ENCODE measurements at places on chromosomes 2 and 18. TPM values are rescaled to one million over a fixed set of nuclear protein-coding genes. Genes with fewer than 3 reads are reported as not detected.
A peak's percentile ranks its signal among the peaks of the same experiment; 100 is the strongest.

GRCh38 chr2:44940732-44941464 lies 604 bp upstream of the SIX3 start:
- DNase-seq: no peak

GRCh38 chr2:149164296-149164695 lies 125.8 kb downstream of the LYPD6B start:
- DNase-seq: no peak

GRCh38 chr2:106843910-106844250 lies 42.1 kb downstream of the ST6GAL2 start:
- DNase-seq: no peak

GRCh38 chr2:120746144-120746543 lies 10.5 kb downstream of the GLI2 start:
- no peak for DNase-seq

- no peak for DNase-seq
Observed at GRCh38 chr2:187008111-187008510, 159.1 kb upstream of the ZSWIM2 start.

The ACMSD gene
- polyA plus RNA-seq: 32.1 TPM

- no peak for DNase-seq
Observed at GRCh38 chr2:215171151-215171550, 32.7 kb upstream of the ABCA12 start.

The MYO5B gene
- polyA plus RNA-seq: 26.4 TPM

DNA sequence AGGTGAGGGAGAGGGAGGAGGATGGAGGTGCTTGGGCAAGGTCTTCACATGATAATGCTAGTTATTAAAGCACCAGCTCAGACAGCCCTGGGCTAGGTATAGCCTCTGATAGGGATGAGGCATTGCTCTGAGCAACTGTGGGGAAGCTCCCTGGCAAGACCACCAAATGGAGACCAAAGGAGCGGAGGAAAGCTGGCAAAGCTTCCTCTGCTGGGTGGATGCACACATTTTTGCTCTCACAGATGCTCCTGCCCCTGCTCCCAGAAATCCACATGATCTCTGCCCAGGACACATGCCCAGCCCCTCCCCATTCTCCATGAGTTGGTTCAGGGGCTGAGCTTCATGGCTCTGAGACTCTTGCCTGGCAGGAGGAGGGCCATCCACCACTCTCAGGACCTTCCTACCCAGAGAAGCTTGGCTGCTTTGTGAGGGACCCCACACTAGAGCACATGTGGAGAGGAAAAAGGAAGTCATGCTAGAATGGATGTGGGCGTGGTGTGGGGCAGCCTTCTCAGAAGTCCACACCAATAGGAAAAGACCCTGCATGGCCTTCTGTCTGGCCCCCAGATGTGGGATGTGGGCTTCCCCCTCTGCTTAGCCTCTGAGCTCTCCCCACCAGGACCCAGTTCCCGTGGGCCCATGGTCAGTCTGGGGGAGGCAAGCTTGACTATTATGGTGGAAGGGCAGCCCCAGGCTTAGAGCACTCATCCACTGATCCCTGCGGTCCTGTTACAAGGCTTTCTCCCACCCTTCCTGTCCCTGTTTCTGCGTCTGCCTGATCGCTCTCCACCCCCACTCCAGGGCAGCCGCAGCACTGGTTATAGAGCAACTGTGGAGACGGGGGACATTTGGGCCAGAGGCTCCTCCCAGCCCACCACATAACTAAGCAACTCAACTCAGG lies 10.5 kb upstream of the CYP26B1 start:
- no peak for DNase-seq

The DGKD gene
- 27.3 TPM for polyA plus RNA-seq

- DNase-seq: no peak
Observed at GRCh38 chr2:222623756-222624309, 32.1 kb downstream of the FARSB start.

DNA sequence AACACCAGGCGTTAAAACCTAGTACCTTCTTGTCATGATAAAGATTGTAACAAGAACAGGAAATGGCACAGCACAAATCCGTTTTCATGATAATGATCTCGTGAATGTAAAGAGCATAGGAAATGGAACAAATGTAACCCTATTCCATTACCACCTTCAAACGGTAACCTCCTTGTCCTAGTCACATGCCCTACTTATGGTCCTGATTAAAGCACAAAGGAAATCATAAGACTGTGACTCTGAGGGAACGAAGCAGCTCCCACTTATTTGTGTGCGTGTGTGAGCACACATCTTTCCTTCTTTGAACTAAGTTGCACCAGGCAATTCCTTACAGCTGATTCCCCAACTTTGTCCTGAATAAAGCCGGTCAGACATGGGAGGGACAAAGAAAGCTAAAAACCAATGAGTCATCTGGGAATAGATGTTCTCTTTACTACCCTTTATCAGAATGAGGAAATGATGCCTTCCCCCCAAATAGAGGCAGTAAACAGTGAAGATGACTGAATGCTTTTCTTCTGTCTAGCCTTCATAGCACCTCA lies 192.6 kb downstream of the IKZF2 start:
- DNase-seq: no peak

The ITM2C gene
- 1,051 TPM for polyA plus RNA-seq

- peak; percentile 38 for DNase-seq
Observed at GRCh38 chr2:46299365-46300263, 2.4 kb downstream of the EPAS1 start.

DNA sequence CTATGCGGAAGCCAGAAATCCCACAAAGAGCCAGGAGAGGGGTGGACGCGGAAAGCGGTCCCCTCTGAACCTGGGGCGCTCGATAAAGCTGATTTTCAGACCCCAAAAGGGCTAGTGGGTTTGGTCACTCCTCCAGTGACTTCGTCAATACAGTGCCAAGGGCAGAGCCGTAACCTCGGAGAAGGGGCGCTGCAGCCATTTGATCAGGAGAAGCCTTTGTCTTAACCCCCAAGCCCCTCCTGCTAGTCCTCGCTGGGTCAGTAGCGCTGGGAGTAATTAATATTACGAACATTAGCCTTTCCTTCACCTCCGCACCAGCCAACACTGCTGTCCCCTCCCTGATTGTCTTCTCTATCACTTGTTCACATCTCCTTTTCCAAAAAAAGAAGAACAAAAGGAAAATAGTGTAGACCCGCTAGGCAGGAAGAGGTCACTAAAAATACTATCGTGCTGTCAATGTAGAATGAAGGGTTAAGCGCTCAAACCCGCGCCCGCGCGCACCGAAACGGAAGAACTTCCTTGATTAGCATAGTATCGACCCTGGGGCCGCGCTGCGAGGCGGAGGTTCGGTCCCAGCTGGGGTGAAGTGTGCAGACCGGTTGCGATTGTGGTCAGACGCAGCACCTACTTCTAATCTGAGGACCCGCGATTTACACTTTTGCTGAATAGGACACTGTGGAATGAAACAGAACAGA lies 63.2 kb upstream of the MAPRE2 start:
- peak; percentile 13 for DNase-seq

DNA sequence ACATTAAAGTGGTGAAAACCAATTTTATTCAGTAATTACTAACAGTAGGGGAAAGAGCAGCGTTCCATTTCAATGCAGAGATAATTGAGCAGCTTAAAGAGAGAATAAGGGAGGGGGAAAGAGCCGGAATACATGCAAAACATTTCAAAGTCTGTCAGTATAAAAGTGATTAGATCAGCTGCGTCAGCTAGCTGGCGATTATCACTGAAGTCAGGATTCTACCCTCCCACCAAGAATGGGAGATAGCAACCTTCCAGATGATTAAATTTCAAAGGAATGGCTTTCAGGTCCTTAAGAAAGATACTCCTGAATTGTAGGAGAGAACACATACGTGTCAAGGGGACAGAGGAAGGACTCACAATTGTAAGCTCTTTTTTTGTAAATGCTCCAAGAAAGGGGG lies 2.7 kb upstream of the ZC3H6 start:
- no peak for DNase-seq

DNA sequence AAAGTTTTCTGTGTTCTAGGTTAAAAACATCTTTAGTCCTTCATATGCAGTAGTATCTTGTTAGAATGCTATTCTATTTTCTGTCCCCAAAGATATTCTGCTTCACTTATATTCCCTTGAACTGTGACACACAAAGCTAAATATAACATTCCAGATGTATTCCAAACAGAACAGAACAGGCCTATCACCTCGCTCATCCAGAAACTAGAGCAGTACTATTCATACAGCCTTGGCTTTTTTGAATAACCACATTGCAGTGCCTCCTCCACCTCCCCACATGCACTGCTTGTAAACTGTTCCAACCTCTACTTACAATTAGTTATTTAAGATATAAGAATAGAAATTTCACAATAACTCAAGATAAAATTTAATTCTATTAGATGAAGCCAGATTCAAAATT lies 196.8 kb downstream of the EXOC6B start:
- DNase-seq: no peak

The SCN2A gene
- 2.8 TPM for polyA plus RNA-seq

DNA sequence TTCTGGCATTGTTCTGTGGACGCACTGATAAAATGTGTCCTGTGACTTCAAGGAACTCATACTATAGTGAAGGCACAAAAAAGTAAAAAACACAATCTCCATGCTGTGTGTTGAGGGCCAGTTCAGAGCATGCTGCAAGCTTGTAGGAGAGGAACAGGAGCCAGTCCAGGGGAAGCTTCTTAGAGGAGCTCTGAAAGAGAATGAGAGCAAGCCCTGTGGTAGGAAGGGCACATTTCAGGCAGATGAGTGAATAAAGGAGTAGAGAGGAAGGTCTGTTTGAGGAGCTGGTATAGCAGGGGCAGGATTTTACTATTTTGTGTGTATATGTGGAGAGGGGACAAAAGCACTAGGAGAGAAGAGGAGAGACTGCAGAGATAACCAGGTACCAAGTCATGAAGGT lies 478.3 kb downstream of the ZEB2 start:
- no peak for DNase-seq

GRCh38 chr2:75667884-75668283 lies 21.3 kb downstream of the MRPL19 start:
- DNase-seq: no peak

The MYOM1 gene
- polyA plus RNA-seq: 7.9 TPM

- DNase-seq: no peak
Observed at GRCh38 chr2:45755585-45756335, 104.3 kb downstream of the PRKCE start.

GRCh38 chr18:55920063-55920462 lies 332.1 kb upstream of the TCF4 start:
- DNase-seq: no peak

The GPR75 gene
- 2.0 TPM for polyA plus RNA-seq

GRCh38 chr18:506264-506663 lies 5.8 kb upstream of the COLEC12 start:
- DNase-seq: no peak

DNA sequence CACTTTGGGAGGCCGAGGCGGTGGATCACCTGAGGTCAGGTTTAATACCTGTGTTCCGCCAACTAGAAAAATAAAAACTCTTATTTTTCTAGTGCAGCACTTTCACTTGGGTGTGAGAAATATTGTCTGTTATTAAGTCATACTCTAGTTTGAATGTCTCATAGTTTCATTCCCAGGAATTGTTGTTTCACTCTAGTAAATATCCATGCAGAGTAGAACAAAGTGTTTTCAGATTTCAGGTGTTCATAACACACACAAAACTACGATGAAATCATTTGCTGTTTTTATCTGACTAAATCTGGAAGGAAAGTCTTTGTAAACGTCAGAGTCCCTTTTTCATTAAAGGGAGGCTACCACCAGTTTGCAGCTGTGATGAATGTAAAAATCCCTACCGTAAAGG lies 4.0 kb downstream of the FAM117B start:
- no peak for DNase-seq
